ENCODE measurements at places on chromosomes 2 and 18.

DNA sequence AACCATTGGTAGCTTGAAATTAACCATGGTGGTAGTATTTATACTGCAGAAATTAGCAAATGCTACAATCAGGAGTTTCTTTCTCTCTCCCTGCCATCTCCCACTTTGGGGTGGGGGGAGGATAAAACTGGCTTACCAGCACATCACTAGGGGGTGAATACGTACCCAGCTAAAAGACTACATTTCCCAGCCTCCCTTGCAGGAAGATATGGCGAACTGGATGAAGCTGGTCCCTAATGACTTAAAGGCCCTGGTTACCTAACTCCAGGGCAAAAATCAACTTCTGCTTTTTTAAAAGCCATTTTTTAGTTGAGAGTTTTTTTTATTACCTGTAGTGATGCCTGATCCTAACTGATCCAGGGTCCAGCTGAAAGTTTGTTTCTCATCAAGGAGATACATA, 70.3 kb upstream of the RAB12 start:
- H3K27me3 ChIP-seq: no peaks in the 10 kb centered on the region
- H3K36me3 ChIP-seq: no peaks in the 10 kb centered on the region
- H3K27ac ChIP-seq: no peak overlapping the region
- no peak overlapping the region for H3K4me3 ChIP-seq
- no peaks in the 10 kb centered on the region for H3K4me1 ChIP-seq

- H3K4me3 ChIP-seq: no peak overlapping the region
- no peaks in the 10 kb centered on the region for H3K4me1 ChIP-seq
- no peaks in the 10 kb centered on the region for H3K27me3 ChIP-seq
These were observed 668.7 kb downstream of the SLC4A3 start for GRCh38 chr2:220296174-220296573.

DNA sequence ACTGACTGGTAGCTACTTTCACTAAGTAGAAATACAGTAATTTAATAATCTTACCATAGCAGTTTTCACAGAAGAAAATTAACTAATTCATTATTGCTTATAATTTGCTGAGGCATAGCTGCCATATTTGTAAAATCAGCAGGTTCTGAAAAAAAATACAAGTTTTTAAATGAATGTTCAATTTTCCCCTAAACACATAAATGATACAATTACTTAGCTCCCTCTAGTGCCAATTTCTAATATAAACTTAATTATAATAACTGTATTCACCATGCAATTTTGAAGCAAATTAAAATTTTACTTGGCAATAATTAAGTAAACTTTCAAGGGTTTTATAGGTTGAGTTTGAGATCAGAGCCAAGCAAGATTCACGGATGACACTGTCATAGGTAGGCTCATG, 1321.6 kb upstream of the ACVR2A start:
- no peak overlapping the region for H3K4me3 ChIP-seq
- no peak for DNase-seq
- H3K27ac ChIP-seq: no peak overlapping the region
- no peaks in the 10 kb centered on the region for H3K27me3 ChIP-seq

- H3K4me1 ChIP-seq: no peaks in the 10 kb centered on the region
- H3K4me3 ChIP-seq: no peak overlapping the region
- H3K27ac ChIP-seq: no peak overlapping the region
- no peaks in the 10 kb centered on the region for H3K27me3 ChIP-seq
- DNase-seq: no peak
These were observed 38.8 kb upstream of the AGFG1 start for GRCh38 chr2:227433171-227433570.

DNA sequence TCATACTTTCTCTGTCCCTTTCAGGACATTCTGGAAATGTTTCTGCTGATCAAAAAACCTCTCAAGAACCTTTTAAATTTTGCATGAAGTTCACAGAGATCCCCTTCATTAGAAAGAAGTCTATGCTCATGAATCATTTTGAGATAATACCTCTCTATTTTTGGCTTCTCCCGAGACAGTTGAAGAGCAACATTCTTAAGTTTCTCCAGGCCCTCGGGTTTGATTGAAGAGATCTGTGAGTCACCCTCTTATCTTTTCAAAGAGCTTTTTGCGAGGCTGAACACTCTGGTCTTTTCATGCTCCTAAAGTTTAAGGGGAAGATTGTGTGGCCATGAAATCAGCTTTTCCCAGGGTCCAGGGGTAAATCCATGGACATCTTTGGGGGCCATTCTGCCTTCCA, 354.2 kb downstream of the FBXO15 start:
- DNase-seq: no peak
- no peak overlapping the region for H3K4me3 ChIP-seq
- no peaks in the 10 kb centered on the region for H3K27me3 ChIP-seq
